Mesothelial cell of epicardium (in vitro differentiated cells): ENCODE measurements at places on chromosomes 3 and 15. TPM values are rescaled to one million over a fixed set of nuclear protein-coding genes. Genes with fewer than 3 reads are reported as not detected.

Gene GOLGA6L7
- total RNA-seq, result not detected in 3 replicates

DNA sequence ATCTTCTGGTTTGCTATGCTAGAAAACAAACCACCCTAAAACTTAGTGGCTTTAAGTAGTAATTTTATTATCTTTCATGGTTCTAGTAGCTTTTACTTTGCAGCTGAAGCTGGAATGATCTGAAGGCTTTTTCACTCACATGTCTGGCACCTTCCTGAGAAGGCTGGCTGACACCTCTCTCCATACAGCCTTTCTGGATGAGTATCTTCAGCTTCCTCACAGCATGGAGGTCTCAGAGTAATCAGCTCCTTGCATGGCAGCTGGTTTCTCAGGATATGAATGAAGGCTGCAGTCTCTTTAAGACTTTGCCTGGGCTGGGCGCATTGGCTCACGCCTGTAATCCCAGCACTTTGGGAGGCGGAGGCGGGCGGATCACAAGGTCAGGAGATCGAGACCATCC, 50.0 kb downstream of the TNIK start:
- no peaks in the 10 kb centered on the region for H3K36me3 ChIP-seq
- H3K27ac ChIP-seq, result no peak overlapping the region
- no peaks in the 10 kb centered on the region for H3K27me3 ChIP-seq
- no peak for DNase-seq
- H3K4me3 ChIP-seq, result no peak overlapping the region
- peaks cover 3% of the 10 kb centered on the region for H3K4me1 ChIP-seq

- H3K27ac ChIP-seq, result no peak overlapping the region
- no peak for DNase-seq
- H3K4me1 ChIP-seq, result peaks cover 32% of the 10 kb centered on the region
- no peaks in the 10 kb centered on the region for H3K27me3 ChIP-seq
- H3K4me3 ChIP-seq, result no peak overlapping the region
- peaks cover 12% of the 10 kb centered on the region for H3K36me3 ChIP-seq
These were observed 440.9 kb downstream of the RBMS3 start for GRCh38 chr3:29721789-29722188.

GRCh38 chr3:133123636-133124035, 85.4 kb downstream of the TMEM108 start:
- H3K4me3 ChIP-seq, result no peak overlapping the region
- DNase-seq, result no peak
- H3K4me1 ChIP-seq, result peaks cover 8% of the 10 kb centered on the region
- H3K27me3 ChIP-seq, result no peaks in the 10 kb centered on the region

DNA sequence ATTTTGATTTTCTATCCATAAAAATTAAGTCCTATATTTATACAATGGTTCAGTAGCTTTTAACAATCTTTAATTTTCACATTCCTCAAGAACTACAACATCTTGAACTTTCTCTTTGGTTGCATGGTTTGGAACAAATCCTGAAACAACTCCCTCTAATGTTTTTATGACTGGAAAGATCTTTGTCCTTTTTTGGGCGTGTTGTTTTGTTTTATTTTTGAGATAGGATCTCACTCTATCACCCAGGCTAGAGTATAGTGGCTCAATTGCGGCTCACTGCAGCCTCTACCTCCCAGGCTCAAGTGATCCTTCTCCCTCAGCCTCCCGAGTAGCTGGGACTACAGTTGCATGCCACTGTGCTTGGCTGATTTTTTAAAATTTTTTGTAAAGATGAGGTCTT, 4.0 kb downstream of the STX19 start:
- no peak overlapping the region for H3K4me3 ChIP-seq
- no peak overlapping the region for H3K27ac ChIP-seq
- no peaks in the 10 kb centered on the region for H3K27me3 ChIP-seq
- no peak for DNase-seq

DNA sequence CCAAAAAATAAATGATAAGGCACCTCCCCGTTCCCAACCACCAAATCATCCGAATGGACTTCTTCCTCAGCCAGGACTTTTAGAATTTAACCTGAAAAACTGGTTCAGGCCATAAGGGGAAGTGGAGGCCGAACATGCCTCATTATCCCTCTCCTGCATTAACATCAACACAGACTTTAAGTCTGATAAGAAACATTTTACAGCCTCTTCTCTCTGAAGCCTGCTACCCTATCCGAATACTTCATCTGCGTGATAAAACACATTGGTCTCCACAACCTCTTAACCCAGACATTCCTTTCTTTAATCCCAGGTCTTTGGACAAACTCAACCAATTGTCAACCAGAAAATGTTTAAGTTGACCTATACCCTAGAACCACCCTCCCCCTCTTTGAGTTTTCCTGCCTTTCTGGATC, 850 bp upstream of the SLC41A3 start:
- peak overlapping the region; percentile 86 for H3K27ac ChIP-seq
- peak overlapping the region; percentile 70 for H3K4me3 ChIP-seq
- H3K36me3 ChIP-seq, result peaks cover 10% of the 10 kb centered on the region
- H3K4me1 ChIP-seq, result peaks cover 14% of the 10 kb centered on the region
- no peak for DNase-seq
